CD8-positive, alpha-beta memory T cell (primary cell): ENCODE measurements at places on chromosomes 2 and 18.

GRCh38 chr2:24272907-24273306 is 87.4 kb downstream of the ITSN2 start:
- H3K27ac ChIP-seq = no peak overlapping the region
- peaks cover 42% of the 10 kb centered on the region for H3K36me3 ChIP-seq
- no peak overlapping the region for H3K4me3 ChIP-seq
- DNase-seq = no peak
- H3K27me3 ChIP-seq = no peaks in the 10 kb centered on the region
- H3K4me1 ChIP-seq = no peaks in the 10 kb centered on the region

DNA sequence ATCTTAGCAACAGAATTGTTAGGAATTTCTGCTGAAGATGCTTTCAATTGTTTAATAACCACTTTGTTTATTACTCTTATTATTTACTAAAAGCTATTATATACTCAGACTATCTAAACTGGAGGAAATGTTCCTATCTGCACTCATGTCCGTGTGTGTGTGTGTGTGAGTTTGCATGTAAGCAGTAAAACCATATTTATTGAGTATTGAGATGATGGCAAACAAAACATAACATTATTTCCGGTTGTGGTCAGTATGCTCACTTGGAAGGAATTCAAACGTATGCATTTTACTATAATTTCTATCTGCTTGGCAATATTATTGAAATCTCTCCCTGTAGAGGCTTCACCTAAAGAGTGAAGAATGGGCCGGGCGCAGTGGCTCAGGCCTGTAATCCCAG is 43.0 kb upstream of the ZNF804A start:
- H3K27me3 ChIP-seq = no peaks in the 10 kb centered on the region
- H3K4me3 ChIP-seq = no peak overlapping the region
- no peaks in the 10 kb centered on the region for H3K36me3 ChIP-seq

- H3K27me3 ChIP-seq = no peaks in the 10 kb centered on the region
- H3K4me3 ChIP-seq = no peak overlapping the region
- H3K36me3 ChIP-seq = no peaks in the 10 kb centered on the region
- DNase-seq = no peak
Observed at GRCh38 chr2:207847807-207848544, 78.3 kb upstream of the FZD5 start.

DNA sequence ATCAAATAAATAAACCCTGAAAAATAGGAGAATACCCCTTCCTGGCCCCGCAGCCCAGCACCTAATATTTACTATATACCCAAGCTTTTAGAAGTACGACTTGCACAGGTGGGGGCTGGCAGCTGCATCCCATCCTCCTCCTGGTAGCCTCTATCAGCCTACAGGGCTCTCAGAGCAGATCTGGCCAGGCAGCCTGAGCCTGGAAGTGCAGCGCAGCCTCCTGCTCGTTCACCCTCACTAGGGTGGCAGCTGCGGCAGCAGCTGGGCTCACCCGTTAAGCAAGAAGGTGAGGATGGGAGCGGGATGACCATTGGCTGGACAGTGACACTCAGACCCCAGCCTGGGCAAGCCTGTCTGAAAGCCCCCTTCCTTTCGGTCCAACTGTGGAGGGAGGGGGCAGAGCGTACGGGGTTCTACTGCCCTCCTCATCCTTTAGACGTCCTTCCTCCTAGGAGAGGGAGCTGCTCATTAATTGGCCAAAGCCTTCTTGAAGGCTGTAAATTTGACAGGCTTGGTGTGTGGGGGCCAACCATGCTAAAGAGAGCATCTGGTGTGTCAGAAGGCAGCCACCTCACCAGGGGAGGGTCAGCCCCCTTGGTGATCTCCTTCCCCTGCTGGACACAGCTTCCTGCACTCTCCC is 23.3 kb downstream of the MPHOSPH10 start:
- no peak overlapping the region for H3K27ac ChIP-seq
- peaks cover 5% of the 10 kb centered on the region for H3K4me1 ChIP-seq
- DNase-seq = no peak

- no peaks in the 10 kb centered on the region for H3K27me3 ChIP-seq
- DNase-seq = no peak
- H3K36me3 ChIP-seq = no peaks in the 10 kb centered on the region
- H3K4me1 ChIP-seq = no peaks in the 10 kb centered on the region
- no peak overlapping the region for H3K27ac ChIP-seq
Observed at GRCh38 chr2:73028841-73029240, 42.7 kb downstream of the SFXN5 start.

GRCh38 chr2:8611700-8612099 is 70.2 kb upstream of the ID2 start:
- no peak overlapping the region for H3K4me3 ChIP-seq
- no peak overlapping the region for H3K27ac ChIP-seq
- H3K4me1 ChIP-seq = peaks cover 3% of the 10 kb centered on the region
- no peak for DNase-seq

- H3K27me3 ChIP-seq = no peaks in the 10 kb centered on the region
- H3K4me3 ChIP-seq = no peak overlapping the region
- H3K4me1 ChIP-seq = no peaks in the 10 kb centered on the region
Observed at GRCh38 chr2:68889500-68889899, 18.3 kb upstream of the BMP10 start.

GRCh38 chr2:216372761-216373291 is 543 bp upstream of the MARCHF4 start:
- no peak for DNase-seq
- no peak overlapping the region for H3K4me3 ChIP-seq
- peaks cover 8% of the 10 kb centered on the region for H3K4me1 ChIP-seq
- H3K27ac ChIP-seq = no peak overlapping the region
- peaks cover 25% of the 10 kb centered on the region for H3K27me3 ChIP-seq
- H3K36me3 ChIP-seq = no peaks in the 10 kb centered on the region

DNA sequence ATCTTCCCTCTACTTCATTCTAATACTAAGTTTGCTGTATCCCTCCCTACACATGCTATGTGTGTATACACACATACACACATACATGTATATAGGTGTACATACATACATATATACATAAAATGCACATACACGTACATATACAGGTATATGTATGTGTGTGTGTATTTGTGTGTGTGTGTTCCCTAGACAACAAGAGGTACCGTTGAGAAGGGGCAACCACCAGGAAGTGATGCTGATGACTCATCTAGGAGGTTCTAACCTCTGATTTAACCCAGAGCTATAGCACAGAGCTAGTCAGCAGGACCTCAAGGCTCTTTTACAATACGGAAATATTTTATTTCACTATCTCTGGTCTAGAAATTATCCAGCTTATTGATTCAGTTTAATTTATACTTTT is 139.2 kb downstream of the LAMA3 start:
- peak overlapping the region; percentile 5 for H3K27ac ChIP-seq
- peaks cover 7% of the 10 kb centered on the region for H3K4me1 ChIP-seq
- DNase-seq = peak; percentile 79
- H3K27me3 ChIP-seq = no peaks in the 10 kb centered on the region

DNA sequence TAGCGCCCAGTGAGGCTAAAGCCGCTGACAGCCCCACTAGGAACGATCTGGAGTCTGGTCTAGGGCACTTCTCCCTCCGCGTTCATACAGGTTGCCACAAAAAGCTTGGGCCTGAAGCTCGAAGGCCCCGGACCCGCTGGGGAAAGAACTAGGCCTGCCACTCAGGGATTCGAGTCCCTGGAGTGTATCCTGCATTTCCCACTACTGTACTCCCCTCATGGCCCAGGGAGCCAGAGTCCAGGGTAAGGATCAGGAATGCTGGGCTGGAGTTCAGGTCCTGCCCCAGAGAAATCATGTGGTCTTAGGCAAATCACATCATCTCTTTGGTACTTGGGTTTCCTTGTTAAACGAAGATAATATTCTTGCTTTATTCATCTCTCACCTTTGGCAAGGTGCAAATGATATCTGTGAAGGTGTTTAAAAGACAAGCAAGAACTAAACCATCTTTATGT is 1.4 kb upstream of the ZFP36L2 start:
- H3K27ac ChIP-seq = peak overlapping the region; percentile 92
- peaks cover 34% of the 10 kb centered on the region for H3K36me3 ChIP-seq
- no peak for DNase-seq
- H3K4me3 ChIP-seq = peak overlapping the region; percentile 82
- peaks cover 24% of the 10 kb centered on the region for H3K4me1 ChIP-seq
- no peaks in the 10 kb centered on the region for H3K27me3 ChIP-seq
